G401 (cell line): ENCODE measurements at places on chromosomes 3 and 15.

GRCh38 chr15:59862191-59863155, 141.6 kb upstream of the FOXB1 start:
- DNase-seq: no peak

DNA sequence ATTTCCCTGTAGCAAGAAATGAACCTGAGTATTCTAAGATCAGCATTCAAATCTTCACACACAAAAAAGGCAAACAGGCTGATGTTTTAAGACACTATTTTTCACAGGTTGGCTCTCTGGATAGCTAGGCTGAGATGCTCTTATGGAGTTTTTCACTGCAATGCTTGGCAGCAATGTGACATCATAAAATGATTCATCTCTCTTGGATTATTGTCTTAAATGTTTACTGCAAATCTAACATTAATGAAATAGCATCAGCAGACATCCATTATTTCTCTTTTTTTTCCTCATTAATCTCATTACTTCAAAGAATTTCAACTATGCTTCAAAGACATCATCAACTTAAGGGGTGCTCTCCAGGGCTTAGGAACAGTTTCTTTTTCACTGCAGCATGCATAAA, 23.6 kb upstream of the SSUH2 start:
- no peak for DNase-seq

DNA sequence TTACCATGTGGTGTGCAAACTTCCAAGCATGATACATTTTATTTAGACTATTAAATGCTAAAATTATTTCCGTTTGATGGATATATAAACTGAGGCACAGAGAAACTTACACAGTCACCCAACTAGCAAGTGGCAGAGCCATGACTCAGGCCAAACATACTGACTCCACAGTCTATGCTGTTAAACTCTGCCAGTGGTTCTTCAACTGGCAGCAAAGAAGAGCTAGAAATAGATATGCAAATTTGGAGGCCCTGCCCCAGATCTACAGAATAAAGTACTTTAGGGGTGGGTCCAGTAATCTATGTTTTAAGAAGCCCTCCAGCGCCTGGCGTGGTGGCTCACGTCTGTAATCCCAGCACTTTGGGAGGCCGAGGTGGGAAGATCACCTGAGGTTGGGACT, 400.0 kb downstream of the FOXP1 start:
- DNase-seq: no peak

DNA sequence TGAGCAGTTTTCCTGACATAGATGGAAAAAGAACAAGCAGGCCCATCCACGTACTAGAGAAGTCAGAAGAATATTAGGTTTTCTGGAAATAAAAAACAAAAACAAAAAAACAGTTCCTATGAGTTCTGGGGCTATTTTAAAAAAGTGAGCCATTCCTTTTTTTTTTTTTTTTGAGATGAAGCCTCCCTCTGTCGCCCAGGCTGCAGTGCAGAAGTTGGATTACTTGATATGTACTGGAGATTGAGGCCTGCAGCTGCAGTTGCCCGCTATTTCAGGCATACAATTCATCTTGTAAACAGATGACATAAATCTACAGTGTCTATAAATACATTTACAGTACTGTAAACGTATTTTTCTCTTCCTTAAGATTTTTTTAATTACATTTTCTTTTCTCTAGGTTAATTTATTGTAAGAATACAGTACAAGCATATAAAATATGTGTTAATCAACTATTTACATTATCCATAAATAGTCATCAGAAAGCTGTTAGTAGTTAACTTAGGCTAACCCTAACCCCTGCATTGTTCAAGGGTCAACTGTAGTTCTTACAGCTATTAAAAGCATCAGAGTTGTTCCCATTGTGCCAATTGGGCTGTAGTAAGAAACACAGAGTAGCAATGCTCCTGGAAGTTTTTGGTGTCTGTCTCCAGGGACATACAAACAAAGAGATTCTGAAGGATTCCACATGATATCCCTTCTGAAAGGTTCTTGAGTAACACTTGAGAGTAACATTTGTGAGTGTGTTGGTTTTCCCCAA, 11.2 kb upstream of the ACTL6A start:
- DNase-seq: no peak

DNA sequence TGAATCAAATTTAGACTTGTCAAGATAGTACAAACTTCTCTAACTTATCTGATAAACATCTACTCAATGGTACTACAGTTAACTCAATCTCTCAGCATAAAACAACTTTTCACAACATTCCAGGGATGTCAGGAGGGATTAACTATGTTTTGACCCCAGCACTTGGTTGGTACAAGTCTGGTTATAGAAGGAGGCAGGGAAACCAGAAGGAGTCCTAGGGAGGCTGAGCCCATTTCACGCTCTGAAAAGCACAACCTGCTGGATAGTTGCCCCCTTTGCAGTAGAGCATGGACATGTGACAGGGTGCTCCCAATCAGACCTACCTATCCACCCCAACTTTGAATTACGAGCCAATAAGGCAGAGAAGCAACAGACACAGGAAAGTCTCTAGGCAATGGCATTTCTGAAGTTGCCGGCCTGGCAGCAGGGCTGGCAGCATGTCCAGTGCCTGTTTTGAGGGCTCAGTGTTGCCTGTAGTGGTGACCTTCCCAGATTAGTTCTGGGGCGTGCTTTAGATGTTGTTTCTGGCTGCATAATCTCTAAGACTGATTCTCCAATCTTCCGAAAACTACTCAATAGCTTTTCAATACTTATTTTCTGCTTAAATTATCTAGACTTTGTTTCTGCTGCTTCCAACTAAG, 8.2 kb downstream of the ANKUB1 start:
- DNase-seq: peak; percentile 60

DNA sequence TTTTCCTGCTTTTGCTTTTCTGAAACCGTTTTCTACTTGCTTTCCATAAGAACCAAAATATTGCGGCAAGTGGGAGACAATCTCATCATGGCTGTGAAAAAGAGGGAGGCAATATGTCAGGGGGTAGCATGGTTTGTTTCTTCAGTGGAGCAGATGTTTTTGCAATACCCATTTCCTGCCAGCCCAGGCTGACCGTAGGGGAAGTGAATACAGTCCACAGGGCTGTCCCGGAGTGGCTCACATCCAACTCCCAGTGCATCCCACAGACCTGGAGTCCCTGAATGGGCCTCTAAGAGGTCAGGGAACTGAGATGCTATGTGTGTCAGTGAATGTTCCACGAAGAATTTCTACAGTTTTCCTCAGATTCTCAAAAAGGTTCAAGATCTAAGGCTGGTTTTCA, 69.6 kb downstream of the EPHB1 start:
- peak; percentile 68 for DNase-seq

DNA sequence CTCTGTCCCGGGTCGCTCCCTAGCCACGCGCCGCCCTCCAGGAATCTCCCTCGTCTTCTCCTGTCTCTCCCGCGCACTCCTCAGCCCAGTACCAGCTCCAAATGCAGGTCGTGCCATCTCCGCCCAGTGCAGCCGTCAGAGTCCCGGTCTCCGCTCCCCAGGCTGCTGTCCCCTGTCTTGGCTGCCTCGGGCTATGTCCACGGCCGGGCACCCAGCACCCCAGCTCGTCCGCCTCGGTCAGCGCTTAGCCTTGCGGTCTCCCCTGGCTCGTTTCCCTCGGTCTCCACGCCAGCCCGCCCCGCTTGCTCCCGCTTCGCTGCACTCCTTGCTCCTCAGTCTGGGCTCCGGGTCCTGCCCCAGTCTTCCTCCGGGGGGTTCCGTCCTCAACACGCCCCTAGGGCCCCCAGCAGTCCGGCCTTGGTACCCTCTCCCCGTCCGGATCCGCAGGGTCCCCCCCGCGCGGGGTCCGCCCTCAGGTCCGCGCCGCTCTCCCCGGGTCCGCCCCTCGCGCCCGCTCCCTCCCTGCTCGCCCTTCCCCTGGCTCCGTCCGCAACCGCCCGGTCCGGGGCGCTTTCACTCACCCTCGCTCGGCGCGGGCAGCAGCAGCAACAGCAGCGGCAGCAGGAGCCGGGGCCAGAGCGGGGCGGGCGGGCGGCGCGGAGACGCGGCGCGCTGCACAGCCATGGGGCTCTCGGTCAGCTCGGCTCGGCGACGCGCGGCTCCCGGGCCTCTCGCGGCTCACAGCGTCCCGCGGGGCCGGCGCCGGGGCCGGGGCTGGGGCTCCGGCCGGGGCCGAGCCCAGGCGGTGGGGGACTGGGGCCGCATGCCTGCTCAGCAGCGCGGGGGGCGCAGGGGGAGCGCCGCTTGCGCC, 462 bp downstream of the IGDCC3 start:
- peak; percentile 40 for DNase-seq

DNA sequence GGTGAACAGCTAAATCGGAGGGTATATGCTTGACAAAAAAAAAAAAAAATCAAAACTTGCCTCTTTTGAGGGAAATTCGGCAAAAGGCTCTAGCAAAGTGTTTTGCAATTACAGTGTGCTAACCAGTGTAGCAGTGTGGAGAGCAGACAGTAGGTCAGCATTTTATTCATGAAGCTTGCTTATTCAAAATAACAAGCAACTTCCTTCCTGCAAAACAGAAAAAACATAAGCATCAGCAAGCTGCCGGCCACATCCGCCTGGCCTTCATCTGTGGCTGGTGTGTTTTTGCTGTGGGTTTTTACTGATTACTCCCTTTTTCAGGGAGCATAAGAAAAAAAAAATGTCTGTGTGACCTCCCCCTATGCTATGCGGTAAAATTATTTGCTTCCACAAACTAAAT, 434.1 kb downstream of the OCA2 start:
- no peak for DNase-seq

DNA sequence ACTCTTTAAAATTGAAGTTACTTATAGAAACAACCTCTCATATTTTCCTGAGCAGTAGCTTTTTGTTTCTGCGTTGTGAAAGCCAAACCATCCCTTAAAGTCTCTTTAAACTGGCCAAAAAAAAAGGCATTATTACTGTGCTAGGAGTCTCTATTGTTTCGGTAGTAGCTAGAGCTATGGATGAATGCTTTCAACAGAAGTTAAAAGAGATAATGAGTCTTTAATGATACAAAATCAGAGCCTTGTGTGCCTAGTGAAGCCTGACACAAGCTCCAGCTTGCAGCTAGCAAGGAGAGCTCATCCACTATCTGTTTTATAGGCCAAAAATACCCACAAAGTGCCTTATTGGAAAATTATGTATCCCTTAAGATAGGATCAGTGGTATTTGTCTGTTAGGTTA, 360.4 kb upstream of the CDIN1 start:
- DNase-seq: no peak

- DNase-seq: peak; percentile 65
Observed at GRCh38 chr3:32843510-32844321, 25.9 kb downstream of the TRIM71 start.

- peak; percentile 57 for DNase-seq
Observed at GRCh38 chr15:63156755-63157117, 541 bp downstream of the RPS27L start.
